ENCODE measurements at places on chromosomes 1 and 21.

DNA sequence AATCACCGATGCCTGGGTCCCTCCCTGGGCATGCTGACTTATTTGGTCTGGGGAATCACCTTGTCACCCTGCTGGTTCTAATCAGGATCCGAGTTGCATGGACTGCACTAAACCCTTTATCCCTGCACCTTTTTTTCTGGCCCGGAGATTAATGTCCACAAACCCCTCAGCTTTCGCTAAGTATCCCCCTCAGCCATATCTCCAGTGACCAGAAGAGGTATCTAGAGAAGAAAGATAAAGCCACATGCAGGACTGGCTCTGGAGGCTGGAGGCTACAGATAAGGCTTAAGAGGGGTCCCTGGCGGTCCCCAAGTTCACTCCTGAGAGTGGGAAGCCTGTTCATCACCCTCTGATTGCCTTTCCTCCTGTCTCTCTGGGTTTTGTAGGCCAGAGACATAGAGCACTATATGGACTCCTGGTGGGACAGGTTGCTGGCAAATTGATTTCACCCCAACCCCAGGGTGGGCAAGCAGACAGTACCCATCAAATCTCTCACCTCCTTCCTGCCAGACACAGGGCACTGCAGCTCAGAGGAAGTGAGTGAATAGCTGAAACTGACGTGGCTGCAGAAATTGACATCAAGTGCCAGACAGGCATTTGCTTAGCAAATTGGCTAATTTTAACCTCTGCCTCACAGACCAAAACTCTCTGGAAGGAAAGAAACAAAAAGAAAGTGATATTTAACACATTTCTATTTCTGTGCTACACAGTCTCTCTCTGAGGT, 38.8 kb downstream of the HMGB4 start:
- DNase-seq, result no peak

DNA sequence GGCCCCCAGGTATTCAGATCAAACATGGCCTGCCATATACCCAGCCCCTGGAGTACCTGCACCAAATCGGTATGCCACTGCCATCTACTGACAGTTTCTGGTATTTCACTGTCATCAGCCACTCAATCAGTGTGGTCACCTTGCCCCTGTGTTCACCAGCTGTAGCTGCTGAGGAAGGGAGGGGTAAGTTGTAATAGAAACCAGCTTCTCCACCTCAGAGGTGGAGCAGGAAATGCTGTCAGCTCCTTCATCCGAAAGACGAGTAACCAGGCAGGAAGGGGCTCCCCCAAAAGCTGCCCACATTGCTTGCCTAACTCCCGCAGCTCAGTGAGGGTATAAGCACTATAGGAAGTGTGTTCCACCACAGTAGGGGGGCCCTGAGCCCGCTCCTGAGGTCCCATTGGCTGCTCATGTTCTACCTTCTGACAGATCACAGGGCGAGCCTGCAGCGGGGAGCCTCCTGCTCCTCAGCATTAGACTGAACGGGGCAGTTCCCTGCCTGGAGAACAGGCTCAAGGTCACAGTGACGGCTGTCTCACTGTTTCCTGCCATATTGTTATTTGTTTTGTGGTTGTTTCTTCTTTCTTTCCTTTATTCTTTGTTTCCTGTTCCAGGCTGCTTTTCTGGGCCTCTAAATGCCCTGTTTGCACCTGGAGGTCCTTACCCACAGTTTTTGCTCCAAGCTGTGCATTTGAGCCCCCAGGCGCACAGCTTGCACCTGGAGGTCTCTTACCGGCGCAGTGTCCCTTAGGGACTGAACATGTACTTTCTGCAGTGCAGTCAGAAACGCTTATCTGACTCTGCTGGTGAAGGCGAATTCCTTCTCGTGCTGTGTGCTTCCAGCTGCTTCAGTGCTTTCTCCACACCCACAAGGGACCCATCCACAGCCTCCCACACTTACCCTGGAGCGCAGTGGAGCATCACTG, 1638.3 kb downstream of the MRPL39 start:
- peak; percentile 79 for DNase-seq

- no peak for DNase-seq
Observed at GRCh38 chr1:68255301-68255700, 23.0 kb upstream of the WLS start.

DNA sequence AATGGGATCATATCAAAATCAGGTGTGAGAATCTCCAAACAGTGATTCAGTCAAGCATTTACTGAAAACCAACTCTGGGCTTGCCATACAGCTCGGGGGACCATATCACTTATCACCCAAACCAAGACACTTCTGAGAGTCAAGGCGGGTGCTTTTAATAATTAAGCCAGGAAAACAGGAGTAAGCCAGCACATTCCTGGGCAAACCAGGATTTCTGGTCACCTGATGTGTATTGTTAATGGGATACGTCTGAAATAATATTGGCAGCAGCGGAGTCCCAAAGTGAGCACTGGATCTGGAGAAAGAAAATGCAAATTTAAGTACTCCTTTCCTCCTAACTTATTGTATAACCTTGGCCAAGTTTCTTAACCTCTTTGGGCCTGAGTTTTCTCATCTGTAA, 17.6 kb downstream of the OSCP1 start:
- no peak for DNase-seq

DNA sequence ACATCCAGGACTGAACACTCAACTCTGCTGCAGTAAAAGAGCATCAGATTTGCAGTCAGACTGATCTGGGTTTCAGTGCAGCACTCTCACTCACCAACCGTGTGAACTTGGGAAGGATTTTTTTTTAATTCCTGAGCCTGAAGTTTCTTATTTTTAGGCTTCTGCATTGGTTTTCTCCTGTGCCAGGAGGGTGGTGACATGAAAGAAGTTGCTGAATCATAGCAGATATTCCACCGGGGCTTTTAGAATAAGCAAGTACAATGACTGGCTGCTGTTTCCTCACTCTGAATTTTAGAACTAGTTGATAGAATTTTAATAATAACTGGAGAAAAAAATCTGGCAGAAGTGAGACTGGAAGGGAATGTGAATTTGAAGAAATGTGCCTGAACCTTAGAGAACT, 11.6 kb downstream of the ADAM30 start:
- DNase-seq, result no peak
